Heart right ventricle (tissue), 16 donors: ENCODE measurements at places on chromosomes 6 and 20. TPM values are rescaled to one million over a fixed set of nuclear protein-coding genes. Genes with fewer than 3 reads are reported as not detected.

The NNAT gene
- 0.29 TPM for polyA plus RNA-seq

The DSP gene
- 56.5 TPM for polyA plus RNA-seq

The SIRPB2 gene
- 0.88 TPM for polyA plus RNA-seq

The PRSS35 gene
- polyA plus RNA-seq = 0.17 TPM

The NR2E1 gene
- polyA plus RNA-seq = not detected

The SMLR1 gene
- not detected for polyA plus RNA-seq

The PTGIS gene
- 7.5 TPM for polyA plus RNA-seq

The PARD6B gene
- 3.1 TPM for polyA plus RNA-seq

The E2F1 gene
- 0.73 TPM for polyA plus RNA-seq

The CMTR1 gene
- polyA plus RNA-seq = 13.1 TPM

The GPR63 gene
- 0.44 TPM for polyA plus RNA-seq

- peak; percentile 26 for DNase-seq
Observed at GRCh38 chr6:42532038-42532669, 31.7 kb upstream of the UBR2 start.

DNA sequence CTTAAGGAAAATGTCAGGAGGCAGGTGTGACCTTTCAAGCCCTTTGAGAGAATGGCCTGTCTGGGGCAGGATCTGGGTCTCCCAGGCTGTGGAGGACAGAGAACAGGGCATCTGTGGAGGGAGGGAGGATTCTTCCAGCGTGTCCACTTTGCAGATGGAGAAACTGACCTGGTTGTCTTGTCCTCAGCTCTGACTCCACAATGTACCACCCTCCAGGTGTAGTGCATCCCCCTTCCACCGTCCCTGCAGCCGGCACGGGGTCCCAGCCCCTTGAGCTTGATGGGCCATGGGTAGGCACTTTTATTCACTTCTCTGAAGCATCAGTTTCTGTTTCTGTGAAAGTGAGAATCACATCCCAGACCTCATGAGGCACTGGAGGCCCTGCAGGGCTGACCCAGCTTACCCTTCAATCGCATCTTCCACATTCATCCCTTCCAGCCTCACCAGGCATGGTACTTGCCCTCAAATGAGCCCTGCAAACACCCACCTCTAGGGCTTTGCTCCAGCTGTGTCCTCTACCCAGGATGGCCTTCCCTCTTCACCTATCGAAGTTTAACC, 4.6 kb upstream of the TGM2 start:
- no peak for DNase-seq

- no peak for DNase-seq
Observed at GRCh38 chr6:85810558-85810957, 167.9 kb upstream of the SYNCRIP start.

GRCh38 chr6:35216851-35217811, 3.4 kb downstream of the SCUBE3 start:
- no peak for DNase-seq

DNA sequence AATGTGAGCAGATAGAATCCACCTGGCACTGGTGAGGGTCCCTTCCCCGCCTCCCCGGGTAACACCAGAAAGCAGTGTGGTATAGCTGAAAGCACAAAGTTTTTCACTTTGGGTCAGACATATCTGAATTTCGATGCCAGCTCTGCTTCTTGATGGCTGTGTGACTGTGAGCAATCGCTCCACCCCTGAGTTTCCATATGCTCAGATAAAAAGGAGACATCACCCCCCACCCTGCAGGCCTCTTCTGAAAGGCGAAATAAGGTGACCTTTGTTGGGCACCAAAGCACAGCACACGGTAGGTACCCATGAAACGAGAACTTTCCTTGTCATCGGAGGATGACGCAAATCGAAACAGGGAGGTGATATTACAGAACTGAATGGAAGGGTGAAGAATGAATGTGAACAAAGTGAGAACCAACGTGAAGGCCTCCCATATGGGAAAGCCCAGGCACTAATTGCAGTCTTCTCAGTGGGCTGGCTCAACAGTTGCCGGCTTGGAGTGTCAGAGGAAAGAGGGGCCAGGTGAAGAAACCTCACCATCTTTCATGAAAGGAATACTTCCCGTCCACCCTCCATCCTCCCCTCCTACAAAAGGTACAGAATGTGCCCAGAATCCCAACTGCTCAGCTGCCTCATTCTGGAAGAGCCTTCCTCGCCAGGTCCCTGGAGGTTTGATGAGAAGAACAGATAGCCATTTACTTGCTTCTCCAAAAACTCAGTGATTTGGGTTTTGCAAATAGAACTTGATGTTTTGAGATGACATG, 61.8 kb downstream of the NFATC2 start:
- DNase-seq = no peak

GRCh38 chr20:54221353-54221752, 13.5 kb downstream of the PFDN4 start:
- DNase-seq = no peak

DNA sequence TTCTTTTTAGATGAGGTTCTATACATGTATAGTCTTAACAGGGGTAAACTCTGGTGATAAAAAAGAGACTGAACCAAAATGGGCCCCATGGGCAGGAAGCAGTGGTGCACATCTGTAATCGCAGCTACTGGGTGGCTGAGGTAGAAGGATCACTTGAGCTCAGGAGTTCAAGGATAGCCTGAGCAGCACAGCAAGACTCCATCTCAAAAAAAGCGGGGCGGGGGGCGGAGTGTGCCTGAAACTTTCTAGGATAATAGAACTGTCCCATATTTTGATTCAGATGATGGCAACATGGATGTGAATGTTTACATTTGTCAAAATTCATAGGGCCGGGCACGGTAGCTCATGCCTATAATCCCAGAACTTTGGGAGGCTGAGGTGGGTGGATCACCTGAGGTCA, 48.8 kb upstream of the TAF8 start:
- DNase-seq = no peak

GRCh38 chr6:95856876-95857364, 158.9 kb upstream of the FUT9 start:
- DNase-seq = no peak

DNA sequence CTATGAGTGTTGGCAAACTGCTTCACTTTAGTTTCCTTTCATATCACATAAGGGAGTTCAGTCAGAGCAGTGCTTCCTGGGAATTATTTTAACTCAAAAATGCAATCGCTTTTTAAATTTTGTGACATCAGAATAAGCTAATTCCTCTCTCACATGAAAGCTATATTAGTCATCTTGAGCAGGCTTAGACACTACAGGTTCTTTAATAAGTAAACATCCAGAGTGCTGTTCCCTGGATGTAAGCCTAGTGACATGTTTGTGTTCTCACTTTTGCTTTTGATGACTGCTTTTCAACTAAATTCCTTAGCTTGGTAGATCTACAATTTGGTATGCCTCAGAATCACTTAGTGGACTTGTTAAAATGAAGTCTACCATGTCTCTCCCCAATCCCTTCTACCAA, 252.7 kb upstream of the POU3F2 start:
- DNase-seq = no peak

- DNase-seq = no peak
Observed at GRCh38 chr6:1200409-1201101, 111.3 kb upstream of the FOXQ1 start.

GRCh38 chr6:154156135-154156896, 117.3 kb downstream of the OPRM1 start:
- no peak for DNase-seq

DNA sequence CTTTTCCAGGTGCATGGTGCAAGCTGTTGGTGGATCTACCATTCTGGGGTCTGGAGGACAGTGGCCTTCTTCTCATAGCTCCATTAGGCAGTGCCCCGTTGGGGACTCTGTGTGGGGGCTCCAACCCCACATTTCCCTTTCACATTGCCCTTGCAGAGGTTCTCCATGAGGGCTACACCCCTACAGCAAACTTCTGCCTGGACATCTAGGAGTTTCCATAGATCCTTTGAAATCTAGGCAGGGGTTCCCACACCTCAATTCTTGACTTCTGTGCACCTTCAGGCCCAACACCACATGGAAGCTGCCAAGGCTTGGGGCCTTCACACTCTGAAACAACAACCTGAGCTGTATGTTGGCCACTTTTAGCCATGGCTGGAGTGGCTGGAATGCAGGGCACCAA, 282.8 kb upstream of the SASH1 start:
- DNase-seq = no peak

- no peak for DNase-seq
Observed at GRCh38 chr6:76465410-76465809, 392.9 kb upstream of the IMPG1 start.

GRCh38 chr6:106279179-106279578, 46.4 kb downstream of the ATG5 start:
- DNase-seq = no peak
